ENCODE measurements at places on chromosomes 3 and 15.
A peak's percentile ranks its signal among the peaks of the same experiment; 100 is the strongest.

GRCh38 chr3:144189044-144189443 is 217.4 kb downstream of the DIPK2A start:
- H3K36me3 ChIP-seq: no peaks in the 10 kb centered on the region
- no peaks in the 10 kb centered on the region for H3K27me3 ChIP-seq
- H3K27ac ChIP-seq: no peak overlapping the region
- no peak for ATAC-seq

DNA sequence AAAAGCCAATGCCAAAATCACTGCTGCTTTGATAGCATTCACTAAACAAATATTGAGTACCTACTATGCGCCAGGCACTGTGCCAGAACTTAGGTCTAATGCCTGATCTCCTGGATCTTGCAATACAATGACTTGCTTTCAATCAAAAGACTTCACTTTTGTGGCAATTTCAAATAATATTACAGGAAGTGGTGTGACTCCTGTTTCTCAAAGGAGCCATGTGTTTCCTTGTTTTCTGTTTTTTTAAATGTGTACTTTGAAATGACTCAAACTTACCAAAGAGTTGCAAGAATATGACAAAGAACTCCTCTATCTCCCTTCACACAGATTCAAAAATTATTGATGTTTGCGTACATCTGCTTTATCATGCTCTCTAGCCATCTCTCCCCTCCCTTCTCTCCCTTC is 18.3 kb downstream of the OSBPL10 start:
- H3K4me3 ChIP-seq: no peak overlapping the region
- peaks cover 42% of the 10 kb centered on the region for H3K4me1 ChIP-seq
- no peaks in the 10 kb centered on the region for H3K36me3 ChIP-seq
- no peaks in the 10 kb centered on the region for H3K27me3 ChIP-seq

GRCh38 chr3:95670765-95671164 is 1143.6 kb upstream of the EPHA6 start:
- H3K4me3 ChIP-seq: no peak overlapping the region
- ATAC-seq: no peak
- H3K36me3 ChIP-seq: no peaks in the 10 kb centered on the region
- no peak overlapping the region for H3K27ac ChIP-seq

DNA sequence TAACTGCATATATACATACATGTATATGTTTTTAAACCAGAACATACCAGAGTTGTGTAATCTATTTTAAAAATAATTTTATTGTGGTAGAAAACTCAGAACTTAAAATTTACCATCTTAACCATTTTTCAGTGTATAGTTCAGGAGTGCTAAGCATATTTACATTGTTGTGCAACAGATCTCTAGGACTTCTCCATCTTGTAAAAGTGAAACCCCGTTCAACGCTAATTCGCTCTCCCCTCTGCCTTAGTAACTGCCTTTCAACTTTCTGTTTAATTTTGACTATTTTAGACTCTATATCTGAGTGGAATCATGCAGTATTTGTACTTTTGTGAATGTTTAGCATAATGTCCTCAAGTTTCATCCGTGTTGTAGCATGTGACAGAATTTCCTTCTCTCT is 51.8 kb upstream of the SSR3 start:
- no peak for ATAC-seq
- peaks cover 40% of the 10 kb centered on the region for H3K4me1 ChIP-seq
- H3K4me3 ChIP-seq: no peak overlapping the region
- no peaks in the 10 kb centered on the region for H3K27me3 ChIP-seq
- H3K27ac ChIP-seq: peak overlapping the region; percentile 79

DNA sequence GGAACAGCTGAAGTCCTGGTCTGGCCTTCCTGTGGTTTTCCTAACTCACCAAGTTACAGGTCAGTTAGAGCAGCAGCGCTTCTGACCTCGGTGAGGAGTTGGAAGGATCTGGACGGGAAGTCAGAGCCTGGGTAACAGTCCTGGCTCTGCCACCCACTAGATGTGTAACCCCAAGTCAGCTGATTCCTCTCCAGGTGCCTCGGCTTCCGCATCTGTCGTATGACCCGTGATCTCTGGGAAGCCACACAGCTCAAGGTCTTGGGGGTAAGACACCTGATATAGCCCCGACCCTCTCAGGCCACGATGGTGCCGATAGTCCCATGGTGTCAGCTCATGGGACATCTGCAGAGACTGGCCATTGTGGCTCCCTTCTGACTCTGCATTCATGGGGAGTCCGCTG is 8.3 kb upstream of the PIGZ start:
- H3K4me1 ChIP-seq: peaks cover 8% of the 10 kb centered on the region
- ATAC-seq: no peak
- H3K27me3 ChIP-seq: peaks cover 4% of the 10 kb centered on the region
- H3K4me3 ChIP-seq: no peak overlapping the region

DNA sequence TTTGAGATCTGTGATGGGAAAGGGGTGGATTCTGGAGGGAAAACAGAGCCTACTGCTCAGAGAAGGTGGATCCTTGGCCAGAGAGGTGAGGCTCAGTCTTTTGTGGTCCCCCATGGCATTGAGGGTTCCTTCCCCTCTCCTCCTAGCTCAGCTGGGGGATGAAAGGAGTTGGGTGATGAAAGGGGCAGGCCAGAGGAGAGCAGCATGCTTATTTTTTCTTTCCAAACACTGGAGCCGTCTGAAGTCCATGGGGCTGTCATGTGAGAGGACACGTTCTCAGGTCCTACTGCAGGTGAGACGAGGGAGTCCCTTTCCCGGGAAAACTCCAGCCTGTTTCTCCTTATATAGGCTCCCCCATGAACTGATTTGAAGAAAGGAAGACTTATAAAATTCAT is 71.4 kb downstream of the SCN5A start:
- no peak overlapping the region for H3K27ac ChIP-seq
- no peaks in the 10 kb centered on the region for H3K36me3 ChIP-seq
- H3K4me1 ChIP-seq: no peaks in the 10 kb centered on the region

- no peak overlapping the region for H3K4me3 ChIP-seq
- H3K36me3 ChIP-seq: no peaks in the 10 kb centered on the region
- ATAC-seq: no peak
- H3K4me1 ChIP-seq: no peaks in the 10 kb centered on the region
Measured at GRCh38 chr15:89341316-89342005, 6.8 kb upstream of the POLG start.

DNA sequence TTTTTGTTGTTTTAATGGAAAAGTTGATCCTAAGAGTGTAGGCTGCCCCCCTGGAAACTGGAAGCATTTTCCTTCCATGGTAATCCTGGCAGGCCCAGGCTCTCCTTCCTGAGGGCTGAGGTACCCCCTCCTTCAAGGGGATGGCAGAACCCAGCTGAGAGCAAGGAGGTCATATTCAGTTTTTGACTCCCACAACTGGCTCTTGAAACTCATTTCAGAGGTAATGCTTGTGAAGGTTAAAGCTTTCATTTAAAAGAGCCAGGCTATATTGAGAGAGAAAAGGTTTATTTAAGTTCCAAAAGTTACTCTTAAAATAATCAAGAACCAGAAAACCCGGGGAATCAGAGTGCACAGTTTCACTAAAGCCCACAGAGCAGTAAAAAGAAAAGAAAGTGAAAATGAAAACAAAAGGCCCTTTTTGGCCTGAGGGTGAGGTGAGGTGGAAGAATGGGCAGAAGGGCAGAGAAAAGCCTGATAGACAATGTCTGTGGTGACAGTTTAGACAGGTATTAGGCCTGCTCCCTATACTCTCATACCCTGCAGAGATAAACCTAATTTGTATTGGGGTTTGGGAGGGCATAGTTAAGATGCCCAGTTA is 47.0 kb upstream of the RBP1 start:
- no peaks in the 10 kb centered on the region for H3K36me3 ChIP-seq
- no peak overlapping the region for H3K27ac ChIP-seq
- H3K27me3 ChIP-seq: no peaks in the 10 kb centered on the region
- no peaks in the 10 kb centered on the region for H3K4me1 ChIP-seq
- ATAC-seq: no peak
- H3K4me3 ChIP-seq: no peak overlapping the region

GRCh38 chr3:137121704-137122314 is 164.0 kb downstream of the IL20RB start:
- ATAC-seq: no peak
- H3K4me3 ChIP-seq: no peak overlapping the region
- H3K36me3 ChIP-seq: no peaks in the 10 kb centered on the region
- H3K27me3 ChIP-seq: peaks cover 7% of the 10 kb centered on the region

DNA sequence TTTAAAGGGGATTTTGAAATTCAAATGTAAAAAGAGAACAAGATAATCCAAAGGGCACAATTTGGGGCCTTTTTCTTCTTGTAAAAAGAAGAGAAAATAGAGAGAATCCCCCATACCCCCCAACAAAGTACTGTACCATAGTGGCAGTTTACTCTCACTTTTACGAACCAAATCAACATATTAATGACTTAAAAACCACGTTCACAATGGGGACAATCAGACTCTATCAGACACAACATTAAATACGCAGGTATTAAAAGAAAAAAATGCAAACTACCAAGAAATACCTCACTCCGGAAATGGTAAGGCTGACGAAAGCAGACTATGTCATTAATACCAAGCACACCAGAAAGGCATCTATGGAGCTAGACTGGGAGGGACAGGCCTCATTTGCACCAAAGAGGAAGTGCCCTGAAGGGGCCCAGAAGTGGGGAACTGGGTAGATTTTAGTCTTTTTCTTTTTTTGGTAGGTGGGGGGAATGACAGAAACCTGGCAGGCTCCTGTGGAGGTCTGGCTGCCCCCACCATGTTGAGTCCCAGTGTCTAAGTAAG is 134.3 kb downstream of the TIGIT start:
- no peak for ATAC-seq
- no peaks in the 10 kb centered on the region for H3K36me3 ChIP-seq
- H3K27ac ChIP-seq: no peak overlapping the region
- no peaks in the 10 kb centered on the region for H3K27me3 ChIP-seq
- H3K4me1 ChIP-seq: no peaks in the 10 kb centered on the region

DNA sequence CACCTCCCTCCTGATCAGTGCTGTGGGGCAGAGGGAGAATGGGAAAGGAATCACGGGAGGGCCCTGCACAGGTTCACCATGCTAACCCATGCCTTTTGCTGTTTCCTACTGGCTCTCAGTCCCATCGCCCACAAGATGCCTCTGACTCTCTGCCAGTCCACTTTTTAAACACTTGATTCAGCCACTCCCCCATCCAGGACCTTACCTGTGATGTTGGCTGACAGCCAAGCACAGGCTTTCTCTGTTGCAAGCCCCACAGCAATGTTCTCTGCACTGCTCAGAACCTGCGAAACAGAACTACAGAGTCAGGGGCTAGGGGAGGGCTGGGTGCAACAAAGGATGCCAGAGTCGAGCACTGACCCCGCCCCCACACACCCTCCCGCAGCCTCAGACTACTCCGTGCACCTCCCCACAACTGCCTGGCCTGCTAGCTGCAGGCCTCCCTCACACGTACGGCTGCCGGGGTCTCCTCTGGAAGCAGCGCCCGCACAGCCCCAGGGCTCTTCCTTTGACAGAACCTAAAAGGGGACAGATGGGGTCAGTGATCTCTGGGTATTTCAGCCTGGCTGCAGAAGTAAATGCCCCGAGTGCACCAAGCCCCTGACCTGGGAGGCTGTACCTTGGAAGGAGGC is 9.1 kb downstream of the CDAN1 start:
- no peak for ATAC-seq
- no peaks in the 10 kb centered on the region for H3K27me3 ChIP-seq
- H3K4me3 ChIP-seq: no peak overlapping the region
- H3K27ac ChIP-seq: peak overlapping the region; percentile 29
- H3K36me3 ChIP-seq: peaks cover 100% of the 10 kb centered on the region
- peaks cover 47% of the 10 kb centered on the region for H3K4me1 ChIP-seq

- no peak overlapping the region for H3K4me3 ChIP-seq
- H3K27me3 ChIP-seq: no peaks in the 10 kb centered on the region
- H3K27ac ChIP-seq: peak overlapping the region; percentile 44
Measured at GRCh38 chr15:85543741-85544155, 163.3 kb downstream of the AKAP13 start.

- no peak overlapping the region for H3K4me3 ChIP-seq
- no peaks in the 10 kb centered on the region for H3K36me3 ChIP-seq
- no peak for ATAC-seq
- H3K27ac ChIP-seq: no peak overlapping the region
- H3K27me3 ChIP-seq: no peaks in the 10 kb centered on the region
Measured at GRCh38 chr3:79041621-79042020, 726.2 kb downstream of the ROBO1 start.

GRCh38 chr3:156617145-156617544 is 57.2 kb upstream of the TIPARP start:
- H3K27me3 ChIP-seq: no peaks in the 10 kb centered on the region
- ATAC-seq: no peak
- no peak overlapping the region for H3K4me3 ChIP-seq
- H3K27ac ChIP-seq: no peak overlapping the region
- H3K4me1 ChIP-seq: no peaks in the 10 kb centered on the region

DNA sequence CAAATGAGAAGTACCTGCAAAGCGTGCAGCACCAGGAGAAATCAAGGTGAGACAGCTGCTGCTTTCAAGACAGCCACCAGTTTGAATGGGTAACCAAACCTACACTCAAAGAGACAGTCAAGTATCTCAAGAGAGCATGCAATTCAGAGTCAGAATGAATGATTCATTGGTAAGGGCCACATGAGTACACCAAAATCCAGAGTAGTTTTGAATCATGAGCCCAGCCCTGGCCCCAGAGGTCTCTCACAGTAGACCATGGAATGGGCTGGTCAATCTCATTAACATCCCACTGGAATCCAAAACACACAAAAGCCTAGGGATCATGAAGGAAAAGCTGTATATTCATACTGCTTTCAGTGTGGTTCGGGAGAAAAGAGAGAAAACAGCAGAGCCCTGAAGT is 242.8 kb downstream of the TBL1XR1 start:
- H3K27me3 ChIP-seq: no peaks in the 10 kb centered on the region
- peaks cover 12% of the 10 kb centered on the region for H3K4me1 ChIP-seq
- no peaks in the 10 kb centered on the region for H3K36me3 ChIP-seq
- ATAC-seq: no peak

GRCh38 chr3:10357592-10358308 is 36.8 kb upstream of the SEC13 start:
- H3K4me1 ChIP-seq: no peaks in the 10 kb centered on the region
- no peak overlapping the region for H3K27ac ChIP-seq
- H3K36me3 ChIP-seq: no peaks in the 10 kb centered on the region

DNA sequence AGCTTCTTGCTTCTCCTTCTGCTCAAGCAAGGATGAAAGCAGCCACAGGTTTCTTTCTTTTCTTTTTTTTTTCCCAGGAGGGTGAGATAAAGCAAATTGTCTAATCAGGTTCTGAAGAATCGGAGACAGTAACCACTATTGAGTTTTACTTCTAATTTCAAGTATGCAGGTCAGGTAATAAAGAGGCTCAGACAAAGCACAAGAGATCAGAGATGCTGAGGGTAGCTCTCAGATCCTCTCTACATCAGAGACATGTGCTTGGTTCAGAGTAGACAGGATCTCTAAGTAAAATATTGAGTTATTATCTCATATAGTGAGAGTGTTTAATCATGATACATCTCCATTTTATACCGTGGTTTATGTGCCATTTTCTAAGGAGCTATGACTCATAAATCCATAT is 168.5 kb downstream of the NFKBIZ start:
- no peak for ATAC-seq
- H3K4me3 ChIP-seq: no peak overlapping the region
- peaks cover 10% of the 10 kb centered on the region for H3K4me1 ChIP-seq
- no peaks in the 10 kb centered on the region for H3K27me3 ChIP-seq
- H3K27ac ChIP-seq: no peak overlapping the region
- H3K36me3 ChIP-seq: no peaks in the 10 kb centered on the region

All from gastroesophageal sphincter (tissue), 4 donors.